ENCODE measurements at places on chromosomes 2 and 18.

- DNase-seq: no peak
These were observed 3.7 kb downstream of the GPR35 start for GRCh38 chr2:240628808-240629618.

DNA sequence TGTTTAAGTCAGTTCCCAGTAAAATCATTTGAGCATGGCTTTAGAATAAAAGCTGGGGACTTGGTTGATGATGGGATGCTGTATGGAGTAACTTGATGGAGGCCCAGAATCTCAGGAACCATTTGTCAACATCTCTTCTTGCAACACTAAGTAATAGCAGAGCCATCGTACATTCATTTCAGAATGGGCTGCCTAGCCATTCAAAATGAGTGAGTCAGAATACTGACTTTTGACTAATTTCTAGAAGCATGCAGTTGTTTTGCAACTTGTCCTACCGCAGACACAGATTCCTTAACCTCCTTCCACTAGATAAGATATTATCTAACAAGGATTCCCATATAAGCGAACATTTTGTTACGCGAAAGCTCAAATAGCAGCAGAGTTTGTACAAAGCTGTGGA is 229.5 kb downstream of the CNTNAP5 start:
- DNase-seq: no peak

GRCh38 chr2:222052934-222053367 is 245.8 kb downstream of the PAX3 start:
- DNase-seq: no peak

DNA sequence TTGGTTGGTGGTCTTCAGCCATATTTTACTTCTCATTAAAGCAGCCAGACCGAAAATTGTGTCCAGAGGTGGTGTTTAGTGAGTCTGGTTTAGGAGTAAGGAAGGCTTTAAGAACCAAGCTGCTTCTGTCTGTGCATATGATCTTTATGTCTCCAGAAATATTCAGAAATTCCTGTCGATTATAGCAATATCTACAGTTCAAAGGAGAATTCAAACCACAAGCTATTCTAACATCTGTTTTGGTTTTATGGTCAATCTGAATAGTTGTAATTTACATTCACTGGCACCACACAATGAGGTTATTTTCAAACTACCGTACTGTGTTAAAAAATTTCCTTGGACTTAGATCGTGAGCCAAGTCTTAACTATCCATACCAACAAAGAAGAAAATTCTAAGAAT is 11.3 kb downstream of the UPP2 start:
- DNase-seq: no peak

DNA sequence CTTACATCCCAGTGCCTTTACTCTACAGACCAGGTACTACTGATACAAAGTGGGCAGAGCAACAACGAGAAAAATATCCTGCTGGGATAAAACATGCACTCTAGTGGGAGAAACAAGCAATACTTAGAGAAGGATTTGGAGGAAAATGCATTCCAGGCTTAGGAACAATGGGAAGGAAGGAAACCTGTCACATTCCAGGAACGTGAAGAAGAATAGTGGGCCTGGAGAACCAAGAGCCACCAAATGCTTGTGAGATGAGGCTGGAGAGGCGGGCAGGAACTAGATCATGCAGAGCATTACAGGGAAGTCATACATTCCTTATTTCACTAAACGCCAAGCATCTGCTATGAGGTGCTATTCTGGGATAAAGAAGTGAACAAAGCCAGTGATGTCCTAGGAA is 342.3 kb downstream of the DCC start:
- DNase-seq: no peak

DNA sequence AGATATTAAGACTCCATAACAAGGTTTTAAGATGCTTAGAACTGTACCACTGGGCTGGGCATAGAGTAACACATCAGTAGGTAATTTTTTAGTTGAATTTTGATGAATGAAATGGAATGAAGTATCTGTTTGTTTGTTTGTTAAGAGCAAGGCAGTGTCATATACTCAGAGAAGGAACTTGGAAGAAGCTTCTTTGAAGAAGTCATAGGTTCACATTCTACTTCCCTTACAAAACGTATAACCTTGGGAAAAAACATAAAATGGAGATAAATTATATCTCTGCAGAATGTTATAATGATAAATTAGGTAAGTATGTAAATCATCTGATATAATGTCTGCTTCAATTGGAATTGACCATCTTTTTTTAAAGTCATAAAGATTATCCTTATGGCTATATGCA is 122.1 kb upstream of the SLC39A10 start:
- DNase-seq: no peak

GRCh38 chr2:74593826-74594772 is 39.6 kb downstream of the DOK1 start:
- no peak for DNase-seq

GRCh38 chr2:227095346-227095745 is 68.7 kb downstream of the COL4A4 start:
- no peak for DNase-seq

DNA sequence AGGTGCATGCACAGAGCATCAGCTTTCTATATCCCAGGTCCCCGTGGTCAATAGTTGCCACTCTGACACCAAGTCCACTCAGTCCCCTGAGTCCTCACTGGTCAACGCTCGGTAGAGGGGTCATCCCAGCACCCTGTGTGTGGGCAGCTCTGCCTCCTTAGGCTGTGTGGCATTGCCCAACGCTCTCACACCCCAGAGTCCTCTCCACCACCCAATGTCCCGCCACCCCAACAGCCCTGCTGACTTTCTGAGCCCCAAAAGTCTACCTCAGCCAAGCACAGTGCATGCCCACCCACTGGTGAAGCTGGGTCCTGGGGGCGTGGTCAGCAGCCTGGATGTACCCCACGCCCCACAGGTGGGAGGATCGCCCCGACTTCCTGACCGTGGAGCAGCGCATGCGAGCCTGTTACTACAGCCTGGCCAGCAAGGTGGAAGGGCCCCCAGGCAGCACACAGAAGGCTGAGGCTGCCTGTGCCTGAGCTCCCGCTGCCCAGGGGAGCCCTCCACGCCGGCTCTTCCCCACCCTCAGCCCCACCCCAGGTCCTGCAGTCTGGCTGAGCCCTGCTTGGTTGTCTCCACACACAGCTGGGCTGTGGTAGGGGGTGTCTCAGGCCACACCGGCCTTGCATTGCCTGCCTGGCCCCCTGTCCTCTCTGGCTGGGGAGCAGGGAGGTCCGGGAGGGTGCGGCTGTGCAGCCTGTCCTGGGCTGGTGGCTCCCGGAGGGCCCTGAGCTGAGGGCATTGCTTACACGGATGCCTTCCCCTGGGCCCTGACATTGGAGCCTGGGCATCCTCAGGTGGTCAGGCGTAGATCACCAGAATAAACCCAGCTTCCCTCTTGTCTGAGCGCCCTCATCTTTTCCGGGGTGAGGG is 25.9 kb downstream of the ZAP70 start:
- DNase-seq: no peak

DNA sequence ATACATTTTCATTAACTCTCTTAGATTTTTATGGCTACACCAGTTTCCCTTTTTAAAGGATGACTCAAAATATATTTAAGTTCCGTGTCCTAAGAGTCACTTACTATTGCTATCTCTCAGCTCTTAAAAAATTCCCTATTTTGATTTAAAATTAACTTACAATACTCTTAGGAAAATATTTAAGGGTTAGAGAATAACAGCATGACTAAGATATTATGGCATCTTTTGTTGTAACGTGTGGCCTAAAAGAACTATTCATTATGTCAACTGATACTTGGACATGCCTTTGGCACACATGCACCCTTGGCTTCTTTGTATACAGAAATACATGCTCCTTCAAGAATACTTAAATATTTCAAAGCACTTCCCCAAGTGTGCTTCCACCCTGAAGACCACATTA is 42.3 kb downstream of the SCN3A start:
- DNase-seq: no peak

DNA sequence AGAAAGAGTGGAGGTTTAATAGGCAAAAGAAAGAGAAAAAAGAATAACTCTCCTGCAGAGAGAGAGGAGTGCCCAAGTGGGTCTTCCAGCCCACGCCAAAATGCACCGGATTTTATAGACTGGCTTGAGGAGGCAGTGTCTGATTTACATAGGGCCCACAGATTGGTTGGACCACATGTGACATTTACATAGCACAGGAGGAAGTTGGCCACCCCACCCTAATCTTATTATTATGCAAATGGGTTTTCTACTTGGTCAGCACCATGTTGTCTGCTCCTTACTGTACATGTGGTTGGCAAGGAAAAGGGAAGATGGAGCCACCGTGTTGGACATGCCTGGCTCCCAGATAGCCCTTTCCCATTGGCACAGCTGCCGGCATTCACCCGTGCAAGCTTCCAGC is 56.8 kb downstream of the SP110 start:
- DNase-seq: no peak

DNA sequence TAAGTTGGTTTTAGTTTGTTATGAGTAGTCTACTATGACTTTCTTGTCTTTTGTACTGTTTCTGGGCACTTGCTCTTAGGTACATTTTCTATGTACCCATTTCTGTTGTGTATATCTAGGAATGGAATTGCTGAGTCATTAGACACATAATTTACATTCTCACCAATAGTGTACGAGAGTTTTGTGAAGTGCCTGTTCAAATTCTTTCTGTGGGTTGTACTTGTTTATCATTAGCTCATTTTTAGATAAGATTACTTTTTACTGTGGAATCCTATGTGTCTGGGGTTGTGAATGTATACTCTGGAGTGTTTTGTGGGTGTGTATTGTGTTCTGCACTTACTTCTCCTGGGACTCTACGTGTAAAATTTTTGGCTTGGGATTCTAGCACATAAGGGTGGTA is 36.6 kb upstream of the CD28 start:
- no peak for DNase-seq

- no peak for DNase-seq
These were observed 137.7 kb downstream of the ABCA12 start for GRCh38 chr2:215000721-215001120.

GRCh38 chr2:102603904-102604303 is 15.4 kb upstream of the SLC9A2 start:
- peak; percentile 77 for DNase-seq

GRCh38 chr2:67888351-67889005 is 174.3 kb downstream of the C1D start:
- DNase-seq: no peak

- DNase-seq: no peak
These were observed 231.5 kb downstream of the ZEB2 start for GRCh38 chr2:144288438-144288837.

GRCh38 chr2:14633061-14633460 is 544 bp downstream of the LRATD1 start:
- DNase-seq: no peak

DNA sequence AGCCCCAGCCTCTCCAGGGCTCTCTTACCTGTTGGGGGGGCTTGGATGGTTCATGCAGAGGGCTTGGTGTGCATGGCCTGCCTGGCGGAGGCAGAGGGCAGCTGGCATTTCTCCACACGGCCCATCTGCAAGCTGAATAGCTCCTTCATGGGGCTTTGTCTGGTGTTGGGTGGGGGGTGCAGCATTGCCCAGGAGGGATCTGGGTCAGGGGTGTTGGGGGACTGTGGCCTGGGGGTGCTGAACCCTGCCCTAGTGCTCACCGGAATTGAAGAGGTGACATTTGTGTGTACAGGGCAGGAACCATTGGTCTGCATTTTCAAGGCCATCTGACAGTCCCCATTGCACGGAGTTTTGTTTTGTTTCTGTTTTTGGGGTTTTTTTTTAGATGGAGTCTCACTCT is 58.8 kb upstream of the HAAO start:
- DNase-seq: no peak

DNA sequence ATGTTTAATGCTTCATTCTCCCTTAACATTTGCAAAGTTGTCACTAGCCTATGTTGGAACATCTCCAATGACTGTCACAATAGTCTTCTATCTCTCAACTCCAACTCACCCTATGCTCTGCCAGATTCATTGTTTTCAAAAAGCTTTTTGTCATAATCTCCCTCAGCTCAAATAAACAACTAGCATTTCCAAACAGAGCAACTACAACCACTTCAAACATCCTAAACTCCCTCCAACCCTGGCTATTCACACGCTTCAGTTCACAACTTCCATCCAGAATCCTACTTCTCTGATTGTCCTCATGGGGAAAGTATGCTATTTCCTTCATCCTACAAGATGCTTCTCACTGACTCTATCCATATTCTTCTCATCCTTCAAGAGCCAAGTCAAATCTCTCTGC is 139.2 kb upstream of the VRK2 start:
- DNase-seq: no peak

DNA sequence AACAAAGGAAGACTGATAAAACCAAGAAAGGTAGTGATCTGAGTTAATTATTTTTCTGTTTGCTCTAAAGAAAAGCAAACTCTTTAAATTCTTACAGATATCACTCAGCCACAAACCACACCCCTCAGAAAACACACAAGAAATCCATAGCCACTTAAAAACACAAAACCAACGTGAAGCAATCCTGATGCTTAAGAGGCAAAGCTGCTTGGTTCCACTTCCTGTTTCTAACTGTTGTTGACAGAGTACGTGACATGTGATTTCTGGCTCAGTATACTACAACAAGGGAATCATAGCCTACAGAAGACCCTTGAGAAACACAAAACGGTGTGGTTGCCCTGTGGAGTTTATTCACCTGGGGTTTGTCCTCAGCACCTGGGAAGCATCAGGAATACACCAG is 240.9 kb upstream of the APCDD1 start:
- peak; percentile 78 for DNase-seq

DNA sequence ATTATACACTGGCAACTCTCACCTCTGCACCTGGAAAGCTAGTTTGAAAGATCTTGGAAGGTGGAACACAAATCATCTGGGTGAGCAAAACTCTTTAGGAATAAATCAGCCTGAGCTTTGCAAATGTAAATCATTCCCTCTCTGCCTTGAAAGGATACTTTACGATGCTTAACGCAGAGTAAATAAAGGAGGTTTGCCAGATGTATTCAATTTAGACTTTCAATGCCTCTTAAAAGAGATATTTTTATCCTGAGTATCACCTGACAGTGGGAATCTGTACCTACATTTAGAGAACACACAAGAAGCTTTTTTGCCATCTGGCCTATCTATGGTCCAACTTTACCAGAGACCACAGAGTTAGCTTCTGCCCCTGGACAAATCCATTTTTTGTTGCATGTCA is 983.2 kb upstream of the CDH2 start:
- no peak for DNase-seq

- no peak for DNase-seq
These were observed 713.7 kb downstream of the TSN start for GRCh38 chr2:122469147-122469546.

GRCh38 chr2:6310256-6311215 is 555.2 kb downstream of the CMPK2 start:
- DNase-seq: no peak

GRCh38 chr2:11132036-11132671 is 23.1 kb upstream of the SLC66A3 start:
- no peak for DNase-seq

GRCh38 chr2:225437319-225437718 is 37.8 kb downstream of the NYAP2 start:
- DNase-seq: no peak

GRCh38 chr2:54672590-54673456 is 50.6 kb upstream of the EML6 start:
- peak; percentile 16 for DNase-seq

GRCh38 chr2:72036595-72036994 is 111.1 kb downstream of the CYP26B1 start:
- DNase-seq: no peak

- DNase-seq: no peak
These were observed 68.2 kb downstream of the ZNF516 start for GRCh38 chr18:76426737-76427305.
